Activated CD4-positive, CD25-positive, alpha-beta regulatory T cell (primary cell): ENCODE measurements at places on chromosomes 1 and 21.

GRCh38 chr1:157776971-157777391, at the start of gene FCRL2:
TSS of gene FCRL2 (minus strand) at chr1:157777132. CDS start at chr1:157777073, 59 bp downstream.
- DNase-seq, result no peak

DNA sequence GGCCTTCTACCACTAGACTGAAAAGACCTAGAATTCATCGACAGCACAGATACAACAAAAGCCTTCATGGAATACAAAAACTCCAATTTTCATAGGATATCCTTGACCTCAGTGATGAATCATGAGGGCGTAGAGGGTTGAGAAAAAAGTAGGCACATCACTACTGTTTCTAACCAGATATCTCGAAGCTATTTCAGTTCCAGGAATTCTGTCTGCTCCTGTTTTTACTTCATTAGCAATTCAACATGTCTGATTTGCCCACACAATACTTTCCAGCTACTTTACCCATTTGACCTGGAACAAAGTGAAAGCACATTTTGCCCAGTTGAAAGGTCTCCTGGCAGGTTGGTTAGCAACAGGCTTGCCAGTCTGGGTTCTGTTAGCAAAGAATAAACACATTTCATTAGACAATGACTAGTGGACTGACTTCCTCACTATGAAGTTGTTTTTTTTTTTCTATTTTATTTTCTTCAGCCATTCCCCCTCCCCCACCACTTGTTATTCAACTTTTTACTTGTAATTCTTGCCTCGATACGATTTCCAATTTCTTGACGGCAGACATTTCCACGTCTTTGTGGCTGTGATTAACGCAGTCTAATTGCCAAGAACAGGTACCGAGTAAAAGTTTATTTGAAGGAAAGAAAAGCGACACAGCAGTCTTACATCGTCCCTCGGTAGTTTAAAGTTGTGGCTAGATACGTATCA, 4.0 kb upstream of the ZBTB18 start:
- DNase-seq, result no peak

GRCh38 chr1:168835176-168835575, 106.2 kb upstream of the DPT start:
- DNase-seq, result no peak

DNA sequence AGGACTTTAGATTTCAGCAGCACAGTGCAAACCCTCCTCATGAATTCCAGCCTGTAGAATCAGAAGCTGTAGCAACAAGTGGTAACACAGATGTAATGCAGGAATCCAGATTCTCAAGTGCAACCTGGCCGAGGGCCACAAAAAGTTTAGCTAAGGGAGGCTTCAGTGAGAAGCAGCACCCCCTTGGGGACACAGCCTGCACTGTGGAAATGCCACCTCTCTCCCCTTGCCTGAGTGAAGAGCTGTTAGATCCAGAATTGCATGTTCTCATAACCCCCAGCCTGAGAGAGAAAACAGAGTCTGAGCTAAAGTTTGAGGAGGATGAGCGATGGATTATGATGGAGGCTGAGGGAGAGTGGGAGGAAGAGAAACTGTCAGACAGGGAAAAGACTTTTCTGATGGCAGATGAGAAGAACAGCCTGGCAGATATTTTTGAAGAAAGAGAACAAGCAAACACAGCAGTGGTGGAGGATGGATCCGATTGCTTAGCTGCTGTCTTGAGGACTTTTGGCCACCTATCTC, 80.5 kb upstream of the BMP8A start:
- peak; percentile 23 for DNase-seq

GRCh38 chr1:39109644-39110043, 83.5 kb downstream of the NDUFS5 start:
- DNase-seq, result no peak

DNA sequence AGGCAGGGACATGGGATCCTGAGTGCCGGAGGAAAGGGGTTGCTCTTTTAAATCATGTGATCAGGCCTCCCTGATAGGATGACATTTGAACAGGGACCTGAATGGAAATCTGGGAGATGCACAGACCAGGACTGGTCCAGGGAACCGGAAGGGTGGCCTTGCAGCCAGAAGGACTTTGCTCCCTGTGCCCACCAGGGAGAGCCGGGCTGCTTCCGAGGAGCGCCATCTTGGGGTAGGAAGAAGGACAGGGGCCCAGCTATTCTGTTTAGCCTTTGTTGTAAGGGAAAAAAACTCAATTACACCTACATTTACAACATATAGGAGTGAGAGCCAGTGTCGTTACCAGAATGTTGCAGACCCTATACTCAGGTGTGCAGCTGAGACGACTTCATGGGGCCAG, 5.5 kb downstream of the KLHDC7A start:
- no peak for DNase-seq

DNA sequence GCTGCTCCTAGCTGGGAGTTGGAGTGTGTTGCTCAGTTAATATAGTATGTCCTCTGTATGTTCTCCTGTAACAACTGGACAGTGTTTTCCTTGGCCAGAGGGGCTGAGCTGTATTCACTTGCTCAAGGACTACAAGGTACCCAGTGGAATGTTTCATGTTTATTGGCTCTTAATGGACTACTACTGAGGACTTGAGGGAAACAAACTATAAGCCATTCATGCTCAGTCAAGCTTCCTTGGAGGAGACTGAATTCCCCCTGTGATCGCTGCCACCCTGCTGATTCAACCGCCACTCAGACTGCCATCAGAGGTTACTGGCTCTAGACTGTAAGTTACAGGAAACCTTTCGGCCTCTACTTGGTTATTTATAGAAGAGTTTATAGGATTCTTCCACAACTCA, 166.6 kb downstream of the ZC3H11B start:
- no peak for DNase-seq

DNA sequence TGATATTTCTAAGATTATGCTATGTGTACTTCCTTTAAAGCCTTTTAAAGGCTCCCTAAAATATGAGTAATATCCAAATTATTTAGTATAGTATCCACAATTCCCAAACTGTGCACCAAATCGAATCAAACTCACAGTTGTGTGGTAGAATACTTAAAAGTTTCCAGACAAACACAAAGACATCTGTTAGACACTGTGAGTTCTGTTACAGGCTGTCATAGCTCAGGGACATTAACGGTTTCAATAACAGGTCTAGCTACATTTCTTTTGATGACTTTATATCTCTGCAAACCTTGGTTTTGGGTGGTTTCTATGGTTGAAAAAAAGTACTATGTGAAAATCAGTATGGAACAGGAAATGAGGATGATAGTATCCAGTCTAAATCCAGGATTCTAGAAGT, 36.9 kb upstream of the NEK7 start:
- DNase-seq, result no peak

DNA sequence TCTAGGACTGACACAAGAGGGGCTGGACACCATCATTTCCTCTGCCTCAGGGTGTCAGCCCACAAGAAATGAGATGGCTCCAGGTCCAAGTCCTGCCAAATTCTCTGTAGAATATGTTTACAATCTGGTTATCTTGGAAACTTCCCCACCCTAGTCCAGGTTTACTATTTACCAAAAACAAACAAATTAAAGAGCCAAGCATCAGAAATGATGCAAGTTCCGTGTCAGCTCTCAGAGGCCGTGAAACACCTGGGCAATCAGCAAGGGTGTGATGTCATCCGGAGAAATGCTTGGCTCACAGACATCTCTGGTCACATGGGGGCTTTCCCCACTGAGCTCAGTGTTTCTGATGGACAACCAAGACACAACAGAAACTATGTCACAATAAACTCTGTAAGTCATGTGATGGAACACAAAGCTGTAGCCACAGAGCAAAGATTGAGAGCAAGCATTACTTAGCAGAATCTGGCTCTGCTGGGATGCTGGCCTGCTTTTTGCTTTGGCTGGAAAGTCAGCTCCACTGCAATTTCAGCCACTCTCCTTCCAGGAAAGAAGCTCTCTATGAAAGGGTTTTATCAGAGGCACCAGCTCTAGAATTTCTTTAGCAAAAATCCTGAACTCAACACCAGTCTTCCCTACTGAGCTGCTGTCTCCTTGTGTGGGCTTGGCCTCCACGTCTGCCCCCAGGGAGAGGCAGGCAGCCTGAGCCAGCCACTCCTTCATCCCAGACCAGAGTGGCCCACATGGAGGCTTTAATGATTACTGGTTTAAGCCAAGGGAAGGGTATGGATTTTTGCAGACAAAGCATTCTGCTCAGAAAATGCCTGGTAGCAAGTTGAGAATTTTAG, 55.9 kb downstream of the NENF start:
- DNase-seq, result no peak

DNA sequence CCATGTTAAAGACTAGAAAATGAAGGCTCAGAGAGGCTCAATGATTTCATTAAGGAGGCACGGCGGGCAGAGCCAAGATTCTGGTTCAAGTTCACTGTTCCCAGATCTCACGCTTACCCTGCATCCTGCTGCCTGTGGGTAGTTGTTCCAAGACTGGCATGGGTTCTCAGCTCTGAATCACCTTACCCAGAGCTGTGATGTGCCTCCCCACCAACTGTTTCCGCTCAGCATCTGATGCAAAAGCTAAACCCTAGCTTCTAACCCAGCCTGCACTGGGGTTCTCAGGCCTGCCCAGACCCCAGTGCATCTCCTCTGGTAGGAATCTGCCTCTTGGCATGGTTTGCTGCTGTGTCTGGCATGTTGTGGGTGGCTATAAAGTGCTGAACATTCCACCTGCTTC, 11.8 kb downstream of the TNR start:
- DNase-seq, result no peak

DNA sequence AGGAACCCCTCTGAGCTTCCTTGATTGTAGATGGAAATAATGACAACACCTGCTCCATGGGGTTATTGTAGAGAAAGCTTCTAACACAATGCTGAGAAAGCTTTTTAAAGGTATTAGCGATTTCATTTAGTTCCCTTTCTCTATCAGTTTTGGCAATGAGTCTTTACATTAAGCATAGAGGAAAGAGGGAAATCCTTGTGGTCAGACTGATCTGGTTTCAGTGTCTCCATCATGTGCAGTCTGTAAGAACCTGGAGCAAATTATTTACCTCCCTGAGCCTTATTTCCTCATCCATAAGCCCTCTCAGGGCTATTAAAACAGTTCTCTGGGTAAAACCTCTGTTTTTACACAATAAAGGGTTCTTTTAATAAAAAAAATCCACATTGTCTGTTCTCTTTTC, 87.5 kb downstream of the FGGY start:
- no peak for DNase-seq

DNA sequence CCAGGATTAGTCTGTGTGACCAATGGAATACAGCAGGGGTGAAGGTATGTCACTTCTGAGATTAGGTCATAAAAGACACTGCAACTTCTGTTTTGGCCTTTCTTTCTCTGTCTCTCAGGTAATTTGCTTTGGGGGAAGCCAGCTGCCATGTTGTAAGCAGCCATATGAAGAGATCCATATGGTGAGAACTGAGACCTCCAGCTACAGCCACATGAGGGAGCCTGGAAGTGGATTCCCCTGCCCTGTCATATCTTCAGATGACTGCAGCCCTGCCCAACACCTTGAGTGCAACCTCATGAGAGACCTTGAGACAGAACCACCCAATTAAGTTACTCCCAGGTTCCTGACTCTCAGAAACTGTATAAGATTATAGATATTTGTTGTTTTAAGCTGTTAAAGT, 70.1 kb upstream of the ESRRG start:
- no peak for DNase-seq

- DNase-seq, result no peak
Observed at GRCh38 chr1:64072089-64072793, 131.2 kb upstream of the UBE2U start.

- DNase-seq, result no peak
Observed at GRCh38 chr21:42544544-42544943, 30.9 kb downstream of the SLC37A1 start.

DNA sequence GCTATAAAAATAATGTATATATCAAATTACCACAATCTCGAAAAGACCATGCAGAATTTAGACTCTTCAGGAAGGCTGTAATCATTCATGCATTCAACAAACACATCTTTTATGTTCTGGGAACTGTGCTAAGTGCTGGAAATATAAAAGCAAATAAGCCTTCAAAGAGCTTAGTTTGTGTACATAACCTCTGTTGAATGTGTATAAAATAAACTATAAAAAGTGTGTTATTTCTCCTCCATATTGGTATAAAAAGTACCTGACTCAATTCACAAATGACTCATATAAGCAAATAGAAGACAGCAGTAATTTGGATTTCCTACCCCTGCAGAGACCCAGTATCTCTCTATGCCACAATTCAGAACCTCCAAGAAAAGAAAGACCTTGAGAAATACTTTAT, 36.8 kb downstream of the RAB3GAP2 start:
- no peak for DNase-seq

- no peak for DNase-seq
Observed at GRCh38 chr1:227899141-227899819, 48.5 kb downstream of the WNT9A start.

DNA sequence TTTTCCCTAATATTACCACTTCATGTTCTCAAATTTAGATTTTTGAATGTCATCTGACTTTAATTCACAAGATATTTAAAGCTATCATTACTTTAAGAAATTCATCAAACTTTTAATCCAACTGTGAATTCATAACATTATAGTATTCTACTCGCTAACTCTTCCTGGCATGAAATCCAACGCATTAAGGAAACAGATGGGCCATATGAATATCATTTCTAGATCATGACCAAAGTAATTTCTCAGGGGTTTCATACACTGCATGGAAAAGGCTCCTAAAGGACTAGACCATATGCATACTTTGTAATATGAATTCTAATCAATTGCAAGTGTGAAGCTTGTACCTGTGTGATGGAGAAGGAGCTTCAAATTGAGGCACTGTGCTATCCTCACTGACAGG, 72.4 kb downstream of the COP1 start:
- DNase-seq, result no peak

DNA sequence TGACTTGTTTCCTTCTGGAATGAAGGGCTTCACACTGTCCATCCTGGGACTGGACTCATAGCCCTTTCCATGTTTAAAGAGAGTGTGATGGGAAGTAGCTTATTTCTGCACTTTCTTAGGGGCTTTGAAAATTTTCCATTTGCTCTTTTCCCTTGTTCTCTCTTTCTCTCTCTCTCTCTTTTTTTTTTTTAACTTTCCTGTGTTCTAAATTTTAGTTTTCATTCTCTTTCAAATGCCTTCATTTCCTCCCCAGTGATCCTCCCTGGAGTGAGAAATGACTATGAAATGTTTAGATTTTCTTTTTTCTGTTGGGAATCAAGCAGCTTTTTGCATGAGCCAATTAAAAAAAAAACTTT, 2.1 kb downstream of the AK4 start:
- DNase-seq, result no peak

DNA sequence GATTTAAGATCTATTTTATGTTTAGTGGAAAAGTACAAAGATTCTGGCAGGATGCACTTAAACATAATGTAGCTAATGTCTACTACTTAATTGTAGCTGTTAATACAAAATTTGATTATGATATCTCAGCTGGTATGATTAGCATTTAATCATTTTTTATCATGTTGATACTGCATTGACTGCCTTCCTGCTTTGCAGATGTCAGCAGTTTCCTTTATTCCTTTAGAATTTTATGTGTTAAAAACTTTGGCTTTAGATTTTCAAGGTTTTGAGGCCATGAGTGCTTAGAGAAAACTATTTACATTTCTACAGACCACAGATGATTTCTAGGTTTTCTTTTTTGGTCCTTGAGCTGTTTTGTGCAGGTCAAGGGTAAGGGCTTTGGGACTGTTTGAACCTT, 152.2 kb downstream of the ZNF326 start:
- no peak for DNase-seq

GRCh38 chr1:227666286-227666685, 68.8 kb downstream of the JMJD4 start:
- no peak for DNase-seq
